NCI-H2081 treated with DMSO at 0.1 percent for 48 hours (cell line): ENCODE measurements at places on chromosomes 1 and 21.

GRCh38 chr1:168428063-168428731 is 115.6 kb downstream of the XCL2 start:
- no peak for DNase-seq

- DNase-seq = no peak
Observed at GRCh38 chr1:193438312-193438711, 251.9 kb upstream of the B3GALT2 start.

GRCh38 chr1:219555806-219556205 is 57.1 kb downstream of the ZC3H11B start:
- peak; percentile 20 for DNase-seq

DNA sequence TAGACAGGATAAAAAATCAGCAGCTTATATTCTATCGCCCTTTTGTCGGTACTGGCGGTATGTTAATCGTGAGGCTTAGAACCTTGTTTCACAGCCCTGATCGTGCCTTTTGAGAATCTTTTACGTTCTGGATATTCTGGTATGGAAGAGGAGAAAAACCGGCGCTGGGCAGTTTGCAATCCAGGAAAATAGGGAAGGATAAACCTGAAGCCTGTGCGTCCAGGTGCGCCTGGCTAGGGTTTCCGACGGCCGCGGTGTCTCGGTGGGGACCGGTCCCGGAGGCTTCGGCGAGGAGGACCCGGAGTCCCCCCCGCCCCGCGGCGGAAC is 258 bp upstream of the SYPL2 start:
- DNase-seq = no peak

GRCh38 chr1:60133848-60134247 is 60.3 kb upstream of the C1orf87 start:
- no peak for DNase-seq

- DNase-seq = no peak
Observed at GRCh38 chr21:37045556-37045955, 27.3 kb downstream of the PIGP start.

GRCh38 chr1:63322114-63322943 is at the start of gene FOXD3:
Gene FOXD3, plus strand, starts transcription at chr1:63322567. Its CDS starts 492 bp downstream, at chr1:63323059.
- DNase-seq = no peak

GRCh38 chr1:226772446-226773139 is 33.5 kb upstream of the ITPKB start:
- DNase-seq = no peak

DNA sequence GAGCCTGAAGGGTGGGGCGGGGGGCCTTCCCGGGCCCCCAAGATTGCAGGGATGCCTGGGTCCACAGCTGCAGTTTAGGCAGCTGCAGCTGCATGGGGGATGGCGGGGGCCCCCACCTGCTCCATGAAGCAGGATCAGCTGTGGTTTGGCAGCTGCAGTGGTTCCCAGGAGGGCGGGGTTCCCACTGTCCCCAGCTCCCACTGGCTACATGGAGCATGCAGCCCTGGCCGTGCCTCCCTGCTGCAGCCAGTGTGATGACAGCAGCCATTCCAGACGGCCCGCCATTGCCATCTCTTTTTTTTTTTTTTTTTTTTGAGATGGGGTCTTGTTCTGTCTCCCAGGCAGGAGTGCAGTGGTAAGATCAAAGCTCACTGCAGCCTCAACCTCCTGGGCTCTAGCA is 992 bp upstream of the C1QA start:
- DNase-seq = no peak

DNA sequence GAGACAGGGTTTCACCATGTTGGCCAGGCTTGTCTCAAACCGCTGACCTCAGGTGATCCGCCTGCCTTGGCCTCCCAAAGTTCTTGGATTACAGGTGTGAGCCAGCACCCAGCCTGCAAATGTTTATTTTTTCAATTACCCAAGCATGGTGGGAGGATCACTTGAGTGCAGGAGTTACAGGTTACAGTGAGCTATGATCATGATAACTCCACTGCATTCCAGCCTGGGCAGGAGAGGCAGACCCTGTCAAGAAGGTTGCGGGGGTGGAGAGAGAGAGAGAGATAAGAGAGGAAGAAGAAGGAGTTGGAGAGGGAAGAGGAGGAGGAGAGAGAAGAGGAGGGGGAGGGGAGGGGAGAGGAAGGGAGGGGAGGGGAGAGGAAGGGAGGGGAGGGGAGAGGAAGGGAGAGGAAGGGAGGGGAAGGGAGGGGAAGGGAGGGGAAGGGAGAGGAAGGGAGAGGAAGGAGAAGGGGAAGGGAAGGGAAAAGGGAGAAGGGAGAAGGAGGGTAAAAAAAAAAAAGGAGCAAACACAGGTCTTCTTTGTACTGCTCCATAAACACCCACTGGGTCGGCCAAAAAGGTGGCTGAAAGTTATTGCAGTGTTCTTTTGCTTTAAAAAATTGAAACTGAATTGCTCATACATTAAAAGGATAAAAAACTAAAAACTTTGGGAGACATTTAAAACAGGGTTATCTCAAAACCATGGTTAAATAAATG is 5.8 kb upstream of the SLC9C2 start:
- DNase-seq = no peak

DNA sequence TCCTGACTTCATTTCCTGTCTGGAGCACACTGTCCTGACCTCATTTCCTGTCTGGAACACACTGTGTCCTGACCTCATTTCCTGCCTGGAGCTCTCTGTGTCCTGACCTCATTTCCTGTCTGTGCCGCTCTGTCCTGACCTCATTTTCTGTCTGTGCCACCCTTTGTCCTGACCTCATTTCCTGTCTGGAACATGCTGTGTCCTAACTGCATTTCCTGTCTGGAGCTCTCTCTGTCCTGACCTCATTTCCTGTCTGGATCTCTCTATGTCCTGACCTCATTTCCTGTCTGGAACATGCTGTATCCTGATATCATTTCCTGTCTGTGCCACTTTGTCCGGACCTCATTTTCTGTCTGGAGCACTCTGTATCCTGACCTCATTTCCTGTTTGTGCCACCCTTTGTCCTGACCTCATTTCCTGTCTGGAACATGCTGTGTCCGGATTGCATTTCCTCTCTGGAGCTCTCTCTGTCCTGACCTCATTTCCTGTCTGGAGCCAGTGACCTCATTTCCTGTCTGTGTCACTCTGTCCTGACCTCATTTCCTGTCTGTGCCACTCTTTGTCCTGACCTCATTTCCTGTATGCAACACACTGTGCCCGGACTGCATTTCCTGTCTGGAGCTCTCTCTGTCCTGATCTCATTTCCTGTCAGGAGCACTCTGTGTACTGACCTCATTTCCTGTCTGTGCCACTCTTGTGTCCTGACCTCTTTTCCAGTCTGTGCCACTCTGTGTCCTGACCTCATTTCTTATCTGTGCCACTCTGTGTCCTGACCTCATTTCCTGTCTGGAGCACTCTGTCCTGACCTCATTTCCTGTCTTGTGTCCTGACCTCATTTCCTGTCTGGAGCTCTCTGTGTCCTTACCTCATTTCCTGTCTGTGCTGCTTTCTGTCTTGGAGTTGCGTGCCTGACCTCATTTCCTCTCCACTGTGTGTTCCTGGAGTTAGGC is 27.6 kb downstream of the SKI start:
- DNase-seq = no peak

GRCh38 chr1:196438329-196438728 is 169.9 kb downstream of the KCNT2 start:
- DNase-seq = no peak

DNA sequence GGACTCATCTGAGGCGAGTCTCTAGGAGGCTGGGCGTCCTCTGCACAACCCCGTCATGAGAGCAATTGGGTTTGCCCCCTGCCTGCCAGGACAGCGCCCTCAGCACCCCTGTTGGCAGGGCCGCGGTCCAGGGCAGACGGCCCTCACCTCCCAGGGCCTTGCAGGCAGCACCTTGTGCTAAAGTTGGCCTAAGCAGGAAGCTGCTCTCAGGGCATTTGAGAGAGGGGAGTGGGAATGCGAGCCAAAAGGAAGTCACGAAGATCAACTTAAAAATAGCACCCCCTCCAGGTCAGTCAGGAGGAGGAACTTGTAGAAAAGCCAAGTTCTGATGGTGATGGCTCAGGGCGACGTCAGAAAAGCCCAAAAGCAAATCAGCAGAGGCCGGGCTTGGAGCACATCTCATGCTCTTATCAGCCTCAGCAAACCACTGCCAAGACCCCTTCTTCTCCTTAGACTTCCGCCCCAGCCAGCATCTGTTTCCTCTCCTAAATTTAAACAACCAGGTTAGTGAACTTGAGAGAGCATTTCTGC is 12.6 kb upstream of the ADORA3 start:
- DNase-seq = no peak

DNA sequence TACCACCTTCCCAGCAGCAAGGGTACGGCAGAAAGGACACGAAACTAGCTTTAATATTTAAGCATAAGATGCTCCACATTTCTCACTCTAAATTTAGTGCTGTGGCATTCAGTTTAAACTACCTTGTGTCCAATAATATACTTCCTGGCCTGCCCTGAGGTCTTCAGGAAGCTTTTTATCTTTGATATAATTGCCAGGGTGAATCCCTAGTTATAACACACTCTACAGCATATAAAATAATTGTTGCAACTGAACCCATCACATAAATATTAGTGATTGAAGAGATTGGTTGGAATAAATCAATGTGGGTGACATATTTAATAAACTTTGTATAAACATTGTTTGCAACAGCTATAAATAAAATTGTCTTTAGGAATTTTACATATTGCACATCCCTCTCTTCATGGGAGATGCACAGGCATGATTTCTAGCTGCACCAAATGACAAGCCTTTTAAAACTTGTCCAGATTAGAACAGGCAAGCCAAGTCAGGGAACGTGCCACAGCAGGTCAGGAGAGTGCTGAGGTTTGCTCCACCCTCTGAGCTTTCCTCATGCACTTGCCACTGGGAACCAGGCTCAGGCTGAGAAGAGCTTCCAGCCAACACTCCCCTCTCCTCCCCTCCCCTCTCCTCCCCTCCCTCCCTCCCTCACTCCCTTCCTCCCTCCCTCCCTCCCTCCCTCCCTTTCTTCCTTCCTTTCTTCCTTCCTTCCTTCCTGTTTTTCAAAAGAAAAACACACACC is 623.2 kb upstream of the PKN2 start:
- no peak for DNase-seq

GRCh38 chr1:221449801-221450470 is 292.0 kb downstream of the DUSP10 start:
- DNase-seq = no peak

DNA sequence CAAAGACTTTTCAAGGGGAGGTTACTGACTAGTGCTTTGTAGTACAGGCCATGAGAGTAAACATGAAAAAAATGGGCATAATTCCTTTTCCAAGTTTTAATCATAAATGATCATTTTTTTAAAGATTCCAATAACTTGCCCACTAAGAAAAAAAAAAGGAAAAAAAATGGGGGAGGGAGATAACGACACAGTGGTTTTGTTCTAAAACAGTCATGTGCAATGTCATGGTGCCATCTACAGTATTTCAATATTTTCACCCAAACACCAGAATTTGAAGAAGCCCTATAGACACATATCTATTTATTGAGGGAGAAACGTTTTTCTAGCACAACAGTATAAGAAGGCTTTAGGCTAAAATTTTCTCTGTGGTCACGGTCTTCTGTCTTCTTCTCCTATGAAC is 250.2 kb downstream of the LTN1 start:
- DNase-seq = no peak

GRCh38 chr1:33819913-33820311 is 44.0 kb upstream of the HMGB4 start:
- no peak for DNase-seq

GRCh38 chr1:172969611-172970010 is 81.1 kb downstream of the TNFSF18 start:
- no peak for DNase-seq

GRCh38 chr1:200590001-200590400 is 30.6 kb downstream of the KIF14 start:
- DNase-seq = no peak

DNA sequence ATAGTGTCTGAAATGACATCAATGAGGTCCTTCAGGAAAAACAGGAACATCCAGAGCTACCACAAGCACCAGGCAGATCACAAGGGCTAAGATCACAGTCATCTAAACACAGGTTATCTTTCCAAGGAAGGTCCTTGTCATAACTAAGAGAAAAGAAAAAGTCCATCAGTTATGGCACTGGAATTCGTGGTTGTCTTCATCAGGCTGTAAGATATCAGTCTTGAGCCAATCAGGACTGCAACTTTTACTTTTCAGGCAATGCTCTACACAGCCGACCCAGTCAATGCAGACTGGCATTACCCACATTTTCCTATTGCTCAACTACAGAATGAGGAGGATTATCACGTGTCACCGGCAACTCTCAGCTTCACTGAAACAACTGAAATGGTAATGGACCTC is 26.4 kb downstream of the SORT1 start:
- no peak for DNase-seq

GRCh38 chr1:9028921-9029705 is 2.9 kb upstream of the SLC2A7 start:
- no peak for DNase-seq

GRCh38 chr21:36209626-36210171 is 53.1 kb downstream of the DOP1B start:
- no peak for DNase-seq

DNA sequence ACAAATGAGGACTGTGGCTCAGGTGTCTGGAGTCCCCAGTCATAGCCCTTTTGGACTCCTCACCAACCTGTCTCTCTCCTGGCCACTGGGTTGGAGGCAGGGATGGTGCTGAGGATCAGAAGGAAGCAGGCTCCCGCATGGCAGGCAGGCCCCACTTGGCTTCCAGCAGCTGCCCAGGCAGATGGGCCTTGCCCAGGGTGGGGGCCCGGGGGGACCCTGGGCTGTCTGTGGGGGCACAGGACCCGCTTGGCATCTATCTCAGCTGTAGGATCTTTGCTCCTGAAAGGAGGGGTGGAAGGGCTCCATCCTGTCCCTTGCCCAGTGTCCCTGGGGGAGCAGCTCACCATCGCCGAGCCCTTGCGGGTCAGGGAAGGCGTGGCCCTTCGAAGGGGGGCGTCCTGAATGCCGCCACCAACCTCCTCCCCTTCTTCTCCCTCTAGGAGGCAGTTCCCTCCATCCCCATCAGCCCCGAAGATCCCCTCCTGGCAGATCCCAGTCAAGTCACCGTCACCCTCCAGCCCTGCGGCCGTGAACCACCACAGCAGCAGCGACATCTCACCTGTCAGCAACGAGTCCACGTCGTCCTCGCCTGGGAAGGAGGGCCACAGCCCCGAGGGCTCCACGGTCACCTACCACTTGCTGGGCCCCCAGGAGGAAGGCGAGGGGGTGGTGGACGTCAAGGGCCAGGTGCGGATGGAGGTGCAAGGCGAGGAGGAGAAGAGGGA is 154.5 kb downstream of the PEX14 start:
- DNase-seq = no peak

GRCh38 chr1:220485131-220485530 is 42.8 kb upstream of the MARK1 start:
- no peak for DNase-seq

DNA sequence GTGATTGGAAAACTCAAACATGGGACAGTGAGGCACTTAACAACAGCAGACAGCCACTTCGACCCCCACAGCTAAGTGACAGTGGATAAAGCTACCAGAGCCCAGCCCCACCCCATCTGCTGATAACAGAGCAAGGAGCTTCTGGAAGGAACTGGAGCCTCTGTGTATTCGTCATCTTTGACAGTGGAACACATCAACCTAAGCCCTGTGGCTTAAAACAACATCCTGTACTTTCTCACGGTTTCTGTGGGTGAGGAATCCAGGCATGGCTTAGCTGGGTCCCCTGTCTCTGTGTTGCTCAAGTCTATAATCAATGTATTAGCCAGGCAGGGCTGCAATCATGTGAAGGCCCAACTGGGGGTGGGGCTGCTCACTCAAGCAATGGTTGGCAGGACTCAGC is 18.4 kb upstream of the SIPA1L2 start:
- DNase-seq = no peak

GRCh38 chr1:230145953-230146476 is 79.0 kb downstream of the GALNT2 start:
- DNase-seq = no peak
